ENCODE measurements at places on chromosomes 5 and 9.

DNA sequence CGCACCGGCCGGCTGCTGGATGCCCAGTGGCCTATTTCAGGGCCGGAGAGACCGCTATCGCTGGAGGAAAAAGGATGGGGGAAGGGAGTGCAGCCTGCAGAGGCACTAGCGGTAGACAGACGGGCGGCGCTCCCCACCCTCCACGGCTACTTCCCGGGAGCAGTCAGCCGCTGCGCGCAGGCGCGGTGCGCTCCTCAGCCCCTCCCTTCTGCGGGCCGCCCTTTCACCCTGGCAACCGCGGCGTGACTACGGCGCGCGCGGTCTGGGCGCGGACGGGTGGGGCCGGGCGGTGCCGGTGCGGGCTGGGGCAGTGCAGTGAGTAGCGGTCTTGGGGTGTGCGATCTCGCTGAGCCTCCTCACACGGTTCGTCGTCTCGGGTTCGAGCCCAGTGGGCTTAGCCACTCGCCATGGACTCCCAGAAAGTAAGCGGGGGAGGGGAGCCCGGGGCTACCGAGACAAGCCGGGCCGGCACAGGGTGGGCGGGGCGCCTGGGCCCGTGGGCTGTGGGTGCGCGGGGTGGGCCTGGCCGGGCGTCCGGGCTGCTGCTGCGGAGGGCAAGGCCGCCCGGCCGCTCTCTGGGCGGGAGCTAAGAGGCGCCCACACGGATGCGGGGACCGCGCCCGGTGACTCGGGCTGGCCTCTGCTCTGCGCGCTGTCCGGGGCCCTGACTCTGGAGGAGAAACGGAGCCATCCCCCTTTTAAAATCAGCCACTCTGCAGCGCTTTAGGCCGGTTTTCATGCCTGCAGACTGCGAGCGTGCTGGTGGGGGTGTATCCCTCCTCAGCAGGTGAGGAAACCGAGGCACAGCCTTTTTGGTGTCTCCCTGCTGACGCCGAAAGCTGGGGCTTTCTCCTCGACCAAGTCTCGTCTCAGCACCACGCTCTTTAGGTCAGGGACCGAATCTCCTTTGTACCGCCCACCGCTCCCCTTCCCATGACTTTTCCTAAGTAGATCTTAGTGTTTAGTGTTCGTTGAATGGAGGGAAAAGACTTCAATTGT lies at the start of gene FSD1L:
FSD1L (plus strand) TSS at position 221 of the 999 bp plus-strand sequence; CDS start at position 408, 187 bp downstream.
- DNase-seq, result peak; percentile 63

DNA sequence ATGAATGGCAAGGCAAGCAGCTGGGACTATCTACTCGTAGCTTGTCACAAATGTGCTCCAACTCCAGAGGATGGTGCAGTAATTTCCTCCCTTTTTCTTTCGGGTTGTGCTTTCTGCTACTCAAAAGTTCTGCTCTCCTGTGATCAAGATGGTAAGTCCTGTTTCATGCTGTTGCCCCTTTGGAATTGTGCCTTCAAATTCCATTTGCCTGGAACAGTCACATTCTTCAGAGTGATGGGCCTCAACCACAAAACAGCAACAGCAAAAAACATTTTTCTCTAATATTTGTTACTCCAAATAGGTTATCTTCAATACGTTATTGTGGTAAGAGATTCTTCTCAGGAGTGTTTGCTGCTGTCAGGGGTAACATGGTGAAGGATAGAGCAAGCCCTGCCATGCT lies 209.3 kb downstream of the PALM2AKAP2 start:
- no peak for DNase-seq

- no peak for DNase-seq
Measured at GRCh38 chr5:146240951-146241350, 37.5 kb downstream of the RBM27 start.

DNA sequence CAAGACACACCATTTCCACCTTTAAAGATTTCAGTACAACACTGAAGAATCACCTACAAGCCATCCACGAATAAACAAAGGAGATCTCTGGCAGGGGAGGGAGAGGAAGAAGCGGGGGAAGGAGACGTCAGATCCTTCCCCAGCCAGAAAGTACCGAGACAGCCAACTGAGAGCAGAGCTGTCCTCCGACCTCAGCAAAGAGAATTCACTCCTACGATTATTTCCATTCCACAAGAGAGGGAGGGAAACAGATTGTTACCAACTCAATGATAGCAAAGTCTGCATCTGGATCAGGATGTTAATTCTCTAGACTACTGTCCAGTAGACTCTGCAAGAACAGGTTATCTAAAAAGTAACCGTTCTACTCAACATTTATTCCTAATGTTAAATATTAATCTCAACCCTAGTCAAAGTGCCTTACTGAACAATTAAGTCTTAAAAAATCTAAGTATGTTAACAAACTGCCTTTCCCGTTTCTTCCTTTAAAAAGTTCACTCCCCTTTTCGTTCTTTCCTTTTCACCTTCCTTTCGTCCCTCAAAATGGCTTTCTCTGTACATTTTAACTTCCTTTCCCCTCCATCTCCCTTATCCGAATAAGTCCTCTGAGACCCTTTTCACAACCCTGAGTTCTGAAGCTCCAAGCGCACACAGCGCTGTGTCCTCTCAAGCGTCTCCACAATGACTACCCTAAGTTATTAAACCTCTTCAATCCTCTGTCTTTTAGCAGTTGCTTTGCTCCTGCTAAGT lies 1.4 kb downstream of the CHD1 start:
- peak; percentile 18 for DNase-seq

DNA sequence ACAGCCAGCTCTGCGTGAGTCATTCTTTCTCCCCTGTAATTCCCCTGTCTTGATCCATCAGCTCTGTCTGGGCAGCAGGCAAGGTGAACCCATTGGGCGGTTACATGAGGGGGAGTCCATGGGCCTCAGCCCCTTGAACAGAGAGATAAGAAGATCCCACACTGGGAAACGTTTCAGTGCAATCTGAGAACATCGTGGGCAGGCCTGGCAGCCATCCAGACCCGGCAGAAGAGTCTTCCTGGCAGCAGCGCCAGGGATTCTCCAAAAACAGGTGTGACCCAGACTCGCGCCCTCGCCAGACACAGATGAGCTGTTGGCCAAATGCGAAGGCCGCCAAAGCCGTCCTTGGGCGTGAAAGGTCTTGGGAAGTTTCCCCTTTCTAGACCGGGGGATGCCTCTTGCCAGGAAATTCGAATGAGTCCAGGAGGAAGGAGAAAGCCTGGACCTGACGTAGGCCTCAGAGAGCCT lies 6.4 kb upstream of the SLC12A7 start:
- DNase-seq, result no peak

DNA sequence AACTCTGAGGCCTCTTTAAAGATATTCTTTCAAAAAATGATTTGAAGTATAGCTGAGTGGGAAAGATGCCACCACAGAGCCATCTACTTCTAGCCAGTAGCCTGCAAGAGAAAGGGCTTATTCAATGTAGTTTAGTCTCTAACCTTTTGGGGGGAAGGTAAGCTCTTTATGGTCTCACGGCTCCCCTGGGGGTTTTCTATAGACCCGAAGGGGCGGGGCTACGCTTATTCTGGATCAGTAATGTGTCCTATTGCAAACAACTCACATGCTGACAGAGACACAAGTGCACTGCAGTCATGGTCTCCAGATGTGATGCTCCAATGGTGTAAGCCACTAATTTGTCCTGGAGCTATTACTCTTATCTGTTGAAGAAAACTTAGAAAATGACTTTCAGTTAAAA lies 53.4 kb upstream of the RPS23 start:
- DNase-seq, result no peak

GRCh38 chr5:111242606-111243005 lies 18.4 kb downstream of the CAMK4 start:
- no peak for DNase-seq

- no peak for DNase-seq
Measured at GRCh38 chr9:122042056-122042455, 51.1 kb downstream of the TTLL11 start.

GRCh38 chr9:33690143-33690933 lies 105.0 kb upstream of the PRSS3 start:
- no peak for DNase-seq

- no peak for DNase-seq
Measured at GRCh38 chr5:125550274-125550673, 803.8 kb upstream of the ZNF608 start.

DNA sequence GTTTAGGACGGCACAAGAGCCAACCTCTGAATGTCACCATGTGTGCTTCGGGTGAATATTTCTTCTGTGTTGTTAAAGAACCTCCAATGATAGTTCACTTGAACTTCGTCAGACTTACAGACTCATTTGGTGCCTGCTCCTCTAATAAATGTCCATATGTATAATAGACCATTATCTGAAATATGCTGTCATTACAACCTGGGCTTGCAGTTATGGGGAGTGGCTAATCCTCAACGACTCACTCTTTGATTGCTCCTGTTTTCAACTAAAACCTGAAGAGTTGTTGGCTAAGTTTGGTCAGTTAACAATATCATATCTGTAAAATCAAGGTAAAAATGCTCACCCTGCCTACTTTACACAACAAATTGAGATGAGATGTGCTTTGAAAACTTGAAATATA lies 298.7 kb upstream of the PTGER4 start:
- no peak for DNase-seq

GRCh38 chr9:70073193-70073592 lies 29.5 kb downstream of the MAMDC2 start:
- no peak for DNase-seq

DNA sequence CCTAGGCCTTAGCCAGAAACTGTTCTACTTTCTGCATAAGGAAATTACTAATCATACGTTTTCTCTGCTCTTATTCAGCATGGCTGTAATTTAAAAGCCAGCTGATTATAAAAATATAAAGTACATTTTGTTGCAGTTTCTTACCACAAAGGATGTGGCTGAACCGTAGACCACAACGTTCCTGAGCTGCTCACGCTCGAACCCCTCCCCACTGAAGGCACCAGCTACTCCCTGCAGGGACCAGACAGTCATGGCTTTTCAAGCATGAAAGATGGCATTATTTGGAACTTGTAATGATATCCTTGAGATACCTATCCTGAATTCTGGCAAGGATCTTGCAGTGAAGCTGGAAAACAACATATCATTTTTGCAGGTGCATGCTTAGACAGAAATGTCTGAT lies 91.8 kb upstream of the DMRT1 start:
- DNase-seq, result no peak

DNA sequence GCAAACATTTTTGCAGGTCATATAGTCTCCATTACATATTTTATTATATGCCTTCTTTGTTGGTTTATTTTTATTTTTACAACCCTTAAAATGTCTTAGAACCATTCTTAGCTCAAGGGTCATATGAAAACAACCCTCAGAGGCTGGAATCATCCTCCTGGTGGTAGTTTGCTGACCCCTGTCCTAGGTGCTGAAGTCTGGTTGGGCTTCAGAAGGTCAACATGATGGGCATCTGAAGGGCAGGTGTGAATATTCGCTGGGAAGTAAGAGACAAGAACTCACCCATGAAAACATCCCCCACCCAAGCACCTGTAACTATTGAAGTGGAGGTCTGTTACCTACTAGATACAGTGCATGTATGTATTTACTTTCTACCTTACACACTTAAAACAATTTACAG lies 75.4 kb downstream of the OSMR start:
- DNase-seq, result no peak

DNA sequence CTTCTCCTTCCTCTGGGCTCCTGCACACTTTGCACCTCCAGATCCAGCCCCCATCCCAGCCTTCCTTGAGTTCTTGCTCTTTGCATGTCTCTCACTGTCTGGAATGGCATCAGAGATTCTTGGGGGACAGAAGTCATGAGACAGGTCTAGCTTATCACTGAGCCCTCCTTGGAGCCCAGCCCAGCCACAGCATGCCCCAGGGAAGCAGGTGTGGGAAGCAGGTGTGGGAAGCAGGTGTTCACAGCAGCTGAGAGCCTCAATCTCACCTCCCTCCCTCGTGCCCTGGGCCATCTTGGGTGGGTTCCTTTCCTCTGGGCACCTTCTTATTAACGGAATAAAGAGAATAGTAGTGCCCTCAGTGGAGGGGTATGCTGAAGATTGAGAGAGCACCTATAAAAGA lies 27.2 kb downstream of the SLC6A7 start:
- no peak for DNase-seq

DNA sequence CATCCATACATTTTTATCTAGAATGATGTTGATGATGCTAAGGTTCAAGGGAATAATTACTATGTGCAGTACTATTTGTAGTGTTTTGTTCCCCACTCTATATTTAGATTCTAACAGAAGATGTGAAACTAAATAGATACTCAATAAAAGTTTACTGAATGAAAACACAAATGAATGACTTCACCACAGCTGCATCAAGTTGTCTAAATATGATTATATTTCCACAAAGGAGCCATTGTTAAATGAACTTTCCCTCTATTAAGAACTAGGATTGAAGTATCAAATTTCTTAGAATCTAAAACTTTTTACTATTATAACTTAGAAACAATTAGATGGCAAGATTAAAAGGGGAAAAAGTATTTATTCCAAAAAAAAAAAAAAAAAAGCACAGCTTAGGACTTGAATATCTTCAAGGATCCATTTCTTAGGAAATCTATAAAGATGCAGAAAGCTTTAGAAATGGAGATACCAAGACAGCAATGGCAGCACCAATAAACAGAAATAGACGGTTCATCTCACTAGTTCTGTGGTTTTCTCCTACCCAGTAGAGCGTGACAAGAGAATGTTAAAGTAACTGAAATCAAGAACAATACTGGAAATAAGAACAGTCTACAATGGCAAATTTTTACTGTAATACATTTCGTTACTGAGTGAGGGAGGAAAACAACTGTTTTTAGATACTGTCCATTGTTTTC lies 347.6 kb downstream of the EBF1 start:
- DNase-seq, result no peak

DNA sequence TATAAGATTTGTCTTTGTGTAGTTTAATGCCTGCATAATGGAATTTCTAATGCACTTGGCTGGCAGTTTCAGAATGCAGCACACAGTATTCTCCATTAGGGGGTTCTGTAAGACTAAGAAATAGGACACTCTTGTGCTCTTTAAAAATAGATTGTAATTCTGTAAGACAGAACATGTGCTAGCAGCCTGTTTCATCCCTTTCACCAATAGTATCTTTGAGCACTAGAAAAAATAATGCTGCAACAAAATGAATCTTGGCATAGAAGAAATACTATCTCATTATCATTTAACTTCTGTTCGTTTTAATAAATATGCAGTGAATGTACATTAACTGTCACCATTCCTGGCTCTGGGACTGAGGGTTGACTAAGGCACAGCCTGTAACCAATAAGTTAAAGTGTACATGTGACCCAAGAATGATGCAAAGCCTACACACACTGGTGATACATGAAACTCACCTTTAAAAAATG lies 23.8 kb upstream of the ZNF622 start:
- no peak for DNase-seq

GRCh38 chr9:97571664-97572063 lies 61.5 kb downstream of the TSTD2 start:
- DNase-seq, result no peak
